ENCODE measurements at places on chromosomes 16 and 17.
A peak's percentile ranks its signal among the peaks of the same experiment; 100 is the strongest.

- no peak for DNase-seq
Measured at GRCh38 chr16:30736995-30737793, 11.0 kb upstream of the PHKG2 start.

GRCh38 chr16:54591816-54592246 is 305.2 kb upstream of the IRX3 start:
- no peak for DNase-seq

DNA sequence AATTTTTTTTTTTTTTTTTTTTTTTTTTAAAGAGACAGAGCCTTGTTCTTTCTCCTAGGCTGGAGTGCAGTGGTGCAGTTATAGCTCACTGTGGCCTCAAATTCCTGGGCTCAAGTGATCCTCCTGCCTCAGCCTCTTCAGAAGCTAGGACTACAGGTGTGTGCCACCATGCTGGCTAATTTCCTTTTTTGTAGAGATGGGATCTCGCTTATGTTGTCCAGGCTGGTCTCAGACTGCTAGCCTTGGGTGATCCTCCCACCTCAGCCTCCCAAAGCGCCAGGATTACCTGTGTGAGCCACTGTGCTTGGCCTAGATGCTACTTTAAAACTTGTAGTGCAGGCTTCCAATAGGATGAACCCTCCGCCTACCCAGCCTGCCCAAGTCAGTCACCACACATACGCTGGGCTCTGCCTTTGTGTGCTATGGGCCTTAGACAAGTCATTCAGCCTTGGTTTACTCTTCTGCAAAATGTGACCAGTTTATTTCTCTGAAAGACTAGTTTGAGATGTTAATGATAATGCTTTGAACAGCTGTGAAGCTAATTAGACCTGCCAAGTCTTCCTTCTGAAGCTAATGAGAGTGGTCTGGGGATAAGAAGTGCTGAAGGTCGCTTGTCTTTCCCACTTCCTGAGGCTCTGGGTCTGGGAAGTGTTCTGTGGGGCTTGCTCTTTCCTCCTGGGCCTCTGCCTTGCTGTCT is 5.2 kb downstream of the GPT2 start:
- DNase-seq = no peak

DNA sequence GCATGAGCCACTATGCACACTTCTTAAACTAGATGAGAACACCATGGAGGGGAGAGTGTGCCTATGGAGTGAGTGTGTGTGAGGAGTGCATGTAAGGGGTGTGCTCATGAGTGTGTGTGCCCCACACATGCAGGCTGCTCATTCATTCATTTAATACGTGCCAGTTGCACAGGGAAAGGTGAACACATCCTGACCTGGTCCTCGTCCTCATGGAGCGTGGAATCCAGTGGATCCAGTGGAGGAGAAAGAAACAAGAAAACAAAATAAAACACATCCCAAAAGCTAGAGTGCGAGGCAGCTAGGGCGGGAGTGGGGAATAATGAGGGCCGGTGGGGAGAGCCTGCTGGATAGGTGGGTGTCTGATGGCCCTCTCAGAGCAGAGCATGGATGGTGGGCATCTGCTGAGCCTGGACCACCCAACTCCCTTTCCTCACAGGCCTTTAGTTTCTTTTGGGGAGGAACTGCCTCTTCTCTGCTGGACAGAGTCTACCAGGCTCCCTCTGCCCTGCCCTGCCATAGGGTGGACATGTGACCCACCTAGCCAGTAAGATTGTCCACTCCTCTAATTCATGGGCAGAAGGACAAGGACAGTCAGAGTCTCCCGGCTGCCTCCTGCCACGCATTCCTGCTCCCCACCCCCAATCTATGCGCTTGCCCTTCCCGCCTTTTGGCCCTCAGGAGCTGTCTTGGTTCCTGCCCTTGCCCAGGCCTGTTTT is 204.3 kb downstream of the RAB11FIP4 start:
- no peak for DNase-seq

GRCh38 chr17:27538156-27538955 is 82.1 kb downstream of the KSR1 start:
- DNase-seq = no peak

- DNase-seq = no peak
Measured at GRCh38 chr17:10120749-10121148, 77.7 kb downstream of the GAS7 start.

GRCh38 chr17:48647963-48648245 is 21.7 kb upstream of the HOXB9 start:
- no peak for DNase-seq

GRCh38 chr16:56388209-56388608 is 37.1 kb downstream of the AMFR start:
- no peak for DNase-seq

DNA sequence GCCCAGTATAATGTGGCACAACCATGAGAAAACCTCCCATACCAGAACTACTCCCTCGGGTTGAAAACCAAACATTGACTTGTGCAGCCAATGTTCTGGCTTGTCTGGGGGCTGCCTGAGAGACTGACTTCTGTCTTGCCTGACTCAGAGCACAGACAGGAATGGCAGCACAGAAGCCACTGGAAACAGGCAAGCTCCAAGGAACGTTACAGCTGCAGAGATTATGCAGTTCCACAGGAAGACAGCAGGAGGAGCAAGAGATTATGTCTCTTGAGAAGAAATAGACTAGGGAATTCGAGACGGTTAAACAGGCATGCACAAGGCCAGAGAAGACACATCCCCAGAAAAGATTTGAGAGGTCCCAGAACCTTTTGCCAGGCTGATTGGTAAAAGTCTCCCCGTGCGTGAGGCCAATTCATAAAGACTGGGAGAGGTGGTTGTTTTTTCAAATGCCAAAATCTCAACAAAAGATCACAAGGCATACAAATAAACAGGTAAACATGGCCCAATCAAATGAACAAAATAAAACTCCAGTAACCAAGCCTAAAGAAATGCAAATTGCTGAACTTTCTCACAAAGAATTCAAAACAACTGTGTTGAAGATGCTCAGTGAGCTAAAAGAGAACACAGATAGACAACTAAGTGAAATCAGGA is 90.6 kb upstream of the CDH5 start:
- DNase-seq = peak; percentile 37

- DNase-seq = no peak
Measured at GRCh38 chr17:78359321-78359996, 418 bp downstream of the SOCS3 start.

- no peak for DNase-seq
Measured at GRCh38 chr16:57224651-57225335, 20.3 kb upstream of the ARL2BP start.

DNA sequence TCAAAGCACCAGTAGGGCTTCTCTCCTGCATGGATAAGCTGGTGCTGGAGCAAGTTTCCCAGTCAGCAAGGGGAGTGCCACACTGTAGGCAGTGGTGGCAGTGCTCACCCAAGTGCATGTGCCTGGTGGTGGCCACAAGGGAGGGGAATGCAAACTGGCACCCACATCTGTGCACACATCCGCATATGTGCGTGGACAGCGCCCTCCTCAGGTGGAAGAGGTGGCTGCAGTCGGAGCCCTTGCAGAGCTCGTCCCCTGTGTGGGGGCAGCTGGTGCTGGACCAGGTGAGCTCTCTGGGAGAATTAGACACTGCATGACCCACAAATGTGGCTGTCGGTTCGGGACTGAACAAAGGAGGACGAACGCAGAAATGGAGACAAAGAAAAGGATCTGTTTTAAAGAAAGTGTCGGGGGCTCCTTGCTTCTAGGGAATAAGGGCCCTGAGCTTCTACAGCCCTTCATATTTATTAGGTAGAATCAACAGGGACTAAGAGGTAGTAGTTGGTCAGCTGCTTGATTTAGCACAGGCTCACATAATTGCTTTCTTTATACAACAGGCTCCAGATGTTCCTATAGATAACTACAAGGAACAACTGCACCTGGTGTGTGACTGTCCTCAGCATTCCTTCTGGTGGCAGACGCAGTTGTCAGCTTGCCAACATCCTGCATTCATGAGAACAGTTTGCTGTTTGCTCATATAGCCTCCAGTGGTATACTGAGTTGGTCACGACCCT is 5.3 kb upstream of the ZNF689 start:
- peak; percentile 20 for DNase-seq

DNA sequence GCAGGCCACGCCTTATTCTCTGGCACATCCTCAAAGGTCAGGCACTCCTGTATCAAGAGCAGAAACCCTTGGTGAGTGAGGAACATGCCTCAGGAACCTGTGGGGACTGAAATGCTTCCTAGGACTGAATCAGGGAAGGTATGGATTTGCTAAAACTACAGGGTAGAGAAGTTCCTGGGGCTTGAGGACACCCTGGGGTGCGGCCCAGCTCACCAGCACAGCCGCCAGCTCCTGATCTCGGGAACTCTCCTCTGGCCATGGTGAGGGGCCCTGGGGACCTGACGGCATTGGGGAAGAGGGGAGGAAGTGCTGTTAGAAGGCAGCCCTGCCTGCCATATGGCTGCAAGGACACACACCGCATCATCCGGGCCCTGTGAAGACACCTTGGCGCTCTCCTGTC is 7.5 kb downstream of the ZSCAN10 start:
- no peak for DNase-seq

- no peak for DNase-seq
Measured at GRCh38 chr17:51590071-51590656, 329.8 kb downstream of the UTP18 start.

DNA sequence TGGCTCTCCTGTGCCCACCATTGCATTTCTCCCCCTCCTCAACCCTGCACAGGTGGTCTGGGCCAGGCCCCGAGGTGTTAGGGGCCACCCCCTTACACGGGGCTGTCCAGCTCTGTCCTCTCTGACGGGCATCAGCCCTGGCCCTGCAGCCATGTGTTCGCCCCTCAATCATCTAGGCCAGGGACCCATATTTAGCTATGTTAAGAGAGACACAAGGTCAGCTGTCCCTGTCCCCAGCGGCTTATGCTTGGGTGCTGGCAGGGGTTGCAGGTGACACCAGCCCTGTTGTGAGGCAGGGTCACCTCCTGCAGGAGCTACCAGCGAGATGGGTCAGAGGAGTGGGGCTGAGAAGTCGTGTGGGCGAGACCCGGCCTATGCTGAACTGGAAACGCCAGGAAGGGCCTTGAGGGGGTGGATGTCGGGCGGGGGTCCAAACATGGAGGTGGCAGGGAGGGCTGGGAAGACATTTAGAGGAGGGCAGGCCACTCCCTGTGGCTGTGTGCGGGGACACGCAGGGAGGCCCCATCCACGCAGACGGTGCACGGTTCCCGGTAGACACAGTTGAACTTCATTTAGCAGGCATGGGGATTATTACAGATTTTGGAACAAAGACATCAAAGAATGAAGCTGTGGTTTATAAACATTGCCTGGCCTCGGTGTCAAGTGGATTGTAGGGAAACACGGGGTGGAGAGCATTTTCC is 133.2 kb upstream of the CHMP6 start:
- no peak for DNase-seq

DNA sequence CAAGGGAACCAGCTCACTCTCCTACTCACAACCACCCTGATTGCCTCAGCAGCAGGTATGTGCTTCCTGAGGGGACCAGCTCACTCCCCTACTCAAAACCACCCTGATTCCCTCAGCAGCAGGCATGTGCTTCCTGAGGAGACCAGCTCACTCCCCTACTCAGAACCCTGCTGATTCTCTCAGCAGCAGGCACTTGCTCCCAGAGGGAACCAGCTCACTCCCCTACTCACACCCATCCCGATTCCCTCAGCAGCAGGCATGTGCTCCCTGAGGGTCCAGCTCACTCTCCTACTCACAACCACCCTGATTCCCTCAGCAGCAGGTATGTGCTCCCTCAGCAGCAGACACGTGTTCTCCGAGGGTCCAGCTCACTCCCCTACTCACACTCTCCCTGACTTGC is 26.1 kb upstream of the COG7 start:
- no peak for DNase-seq

GRCh38 chr16:592518-593306 is 2.8 kb downstream of the RAB40C start:
- peak; percentile 32 for DNase-seq

DNA sequence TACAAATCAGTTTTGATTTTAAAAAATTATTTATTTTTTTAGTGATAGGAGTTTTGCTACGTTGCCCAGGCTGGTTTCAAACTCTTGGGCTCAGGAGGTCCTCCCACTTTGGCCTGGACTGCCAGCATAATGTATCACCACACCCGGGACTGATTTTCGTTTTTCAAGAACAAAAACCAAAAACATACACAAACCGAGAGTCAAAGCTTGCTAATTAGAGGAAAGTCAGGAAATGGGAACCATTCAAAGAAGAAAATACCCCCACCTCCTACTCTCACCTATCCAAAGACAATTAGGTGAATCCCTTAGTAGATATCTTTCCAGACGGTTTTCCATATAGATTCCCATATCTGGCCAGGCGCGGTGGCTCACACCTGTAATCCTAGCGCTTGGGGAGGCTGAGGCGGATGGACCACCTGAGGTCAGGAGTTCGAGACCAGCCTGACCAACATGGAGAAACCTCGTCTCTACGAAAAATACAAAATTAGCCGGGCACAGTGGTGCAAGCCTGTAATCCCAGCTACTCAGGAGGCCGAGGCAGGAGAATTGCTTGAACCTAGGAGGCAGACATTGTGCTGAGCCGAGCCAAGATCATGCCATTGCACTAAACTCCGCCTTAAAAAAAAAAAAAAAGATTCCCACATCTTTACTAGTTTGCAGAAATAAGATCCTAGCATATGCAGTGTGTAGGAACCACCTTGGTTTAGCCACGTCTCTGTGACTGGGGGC is 883 bp upstream of the SPN start:
- DNase-seq = no peak

GRCh38 chr17:78414178-78415162 is 36.0 kb downstream of the PGS1 start:
- DNase-seq = peak; percentile 65

DNA sequence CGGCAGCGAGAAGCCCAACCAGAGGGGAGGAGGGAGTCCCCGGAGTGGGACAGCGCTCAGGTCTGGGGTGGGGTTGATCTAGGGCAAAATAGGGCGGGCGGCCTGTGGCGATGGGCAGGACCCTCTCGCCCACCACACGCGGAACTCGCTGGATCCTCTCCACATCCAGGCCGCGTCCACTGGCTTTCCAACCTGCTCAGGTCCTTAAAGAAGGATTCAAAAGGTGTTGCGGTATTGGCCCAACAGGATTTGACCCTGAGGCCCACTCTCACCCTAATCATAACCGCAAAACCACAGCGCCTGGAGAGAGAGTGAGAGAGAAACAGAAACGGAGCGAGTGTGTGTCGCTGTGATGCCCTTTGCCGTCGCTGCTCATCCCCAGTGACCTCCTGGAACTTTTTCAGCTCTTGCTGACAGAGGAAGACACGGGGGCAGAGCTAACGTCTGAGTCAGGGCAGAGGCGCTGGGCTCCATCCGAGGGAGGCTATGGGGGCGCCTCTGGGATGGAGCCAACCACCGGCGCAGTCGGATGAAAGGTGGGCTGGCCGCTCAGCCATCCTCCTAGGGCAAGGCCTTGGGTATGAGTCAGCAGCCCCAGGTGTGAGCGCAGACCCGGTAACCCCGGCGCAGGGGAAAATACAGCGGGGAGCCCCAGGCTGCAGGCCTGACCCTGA is 16.7 kb upstream of the OR1F1 start:
- DNase-seq = no peak

DNA sequence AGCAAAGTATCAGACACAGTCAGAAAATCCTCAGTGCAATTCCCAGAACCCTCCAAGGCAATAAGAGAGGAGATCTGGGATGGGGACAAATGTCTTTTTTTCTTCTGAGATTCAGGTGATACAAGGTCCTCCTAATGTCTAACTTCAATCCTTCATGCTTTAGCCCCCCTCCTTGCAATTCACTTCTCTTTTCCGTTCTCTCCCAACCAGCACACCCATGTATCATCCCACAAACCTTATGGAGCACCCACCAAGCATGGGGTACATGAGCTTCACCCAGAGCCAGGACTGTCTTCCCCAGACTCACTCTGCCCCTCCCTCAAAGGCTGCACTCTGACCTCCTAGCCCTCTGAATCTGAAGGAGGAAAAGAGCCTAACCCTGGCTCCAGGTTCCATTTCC is 10.1 kb downstream of the HDAC5 start:
- DNase-seq = no peak

GRCh38 chr17:45965812-45966211 is 33.2 kb upstream of the STH start:
- DNase-seq = no peak
